ENCODE measurements at places on chromosomes 16 and 17.

DNA sequence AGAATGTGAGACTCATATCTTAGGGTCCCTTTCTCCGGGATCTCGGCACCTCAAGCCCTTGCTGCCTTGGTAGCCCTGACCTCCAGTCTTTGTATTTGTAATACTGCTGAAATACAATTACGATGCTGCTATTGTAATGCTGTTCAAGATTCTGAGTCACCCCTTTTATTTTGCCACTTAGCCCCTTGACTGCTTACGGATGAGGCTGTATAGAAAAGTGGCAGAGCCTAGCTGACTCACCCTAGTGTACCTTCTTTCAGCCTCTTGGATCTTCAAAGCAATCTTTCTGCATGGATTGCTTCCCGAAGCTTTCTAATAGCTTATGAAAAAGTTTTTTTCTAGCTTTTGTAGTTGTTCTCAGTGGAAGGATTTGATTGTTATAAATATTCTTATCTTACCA is 187.9 kb downstream of the KCNJ2 start:
- no peak for DNase-seq

GRCh38 chr17:38892083-38892482 is 22.2 kb downstream of the LASP1 start:
- no peak for DNase-seq

- DNase-seq, result no peak
Observed at GRCh38 chr16:87053016-87053982, 263.9 kb downstream of the C16orf95 start.

DNA sequence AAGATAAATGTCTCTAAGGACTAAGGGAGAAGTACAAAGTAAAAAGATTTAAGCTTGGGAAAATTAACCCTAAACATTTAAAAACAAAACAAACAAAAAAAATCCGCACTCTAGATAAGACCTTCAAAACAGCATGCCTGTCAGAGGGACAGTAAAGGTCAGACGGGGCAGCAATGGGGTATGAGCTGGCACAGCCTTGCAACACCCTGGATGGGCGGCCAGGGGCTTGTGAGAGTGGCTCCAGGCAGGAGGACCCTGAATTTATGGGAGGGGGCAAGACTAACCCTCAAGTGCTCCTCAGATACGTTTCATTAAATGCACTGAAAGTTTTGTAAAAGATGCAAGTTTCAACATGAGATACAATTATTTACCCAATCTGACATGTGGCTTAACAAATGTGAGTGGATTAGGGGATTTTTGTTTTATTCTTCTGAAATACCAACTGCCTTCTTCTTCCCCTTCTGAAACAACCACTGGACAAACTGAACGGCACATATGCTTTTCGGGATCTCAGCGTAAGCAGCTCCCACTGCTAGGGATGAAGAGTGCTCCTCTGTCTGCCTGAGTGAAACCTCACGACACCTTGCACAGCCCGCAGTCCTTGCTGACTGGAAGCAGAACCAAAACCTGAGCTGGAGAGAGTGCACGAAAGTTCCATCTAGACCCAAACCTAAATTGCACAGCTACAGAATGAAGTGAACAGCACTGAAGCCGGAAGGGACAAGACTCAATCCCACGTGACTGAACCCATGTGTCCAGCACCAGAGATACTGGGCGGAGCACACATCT is 128.4 kb downstream of the ANKRD11 start:
- DNase-seq, result no peak

- DNase-seq, result no peak
Observed at GRCh38 chr16:27387724-27388123, 14.2 kb upstream of the IL21R start.

DNA sequence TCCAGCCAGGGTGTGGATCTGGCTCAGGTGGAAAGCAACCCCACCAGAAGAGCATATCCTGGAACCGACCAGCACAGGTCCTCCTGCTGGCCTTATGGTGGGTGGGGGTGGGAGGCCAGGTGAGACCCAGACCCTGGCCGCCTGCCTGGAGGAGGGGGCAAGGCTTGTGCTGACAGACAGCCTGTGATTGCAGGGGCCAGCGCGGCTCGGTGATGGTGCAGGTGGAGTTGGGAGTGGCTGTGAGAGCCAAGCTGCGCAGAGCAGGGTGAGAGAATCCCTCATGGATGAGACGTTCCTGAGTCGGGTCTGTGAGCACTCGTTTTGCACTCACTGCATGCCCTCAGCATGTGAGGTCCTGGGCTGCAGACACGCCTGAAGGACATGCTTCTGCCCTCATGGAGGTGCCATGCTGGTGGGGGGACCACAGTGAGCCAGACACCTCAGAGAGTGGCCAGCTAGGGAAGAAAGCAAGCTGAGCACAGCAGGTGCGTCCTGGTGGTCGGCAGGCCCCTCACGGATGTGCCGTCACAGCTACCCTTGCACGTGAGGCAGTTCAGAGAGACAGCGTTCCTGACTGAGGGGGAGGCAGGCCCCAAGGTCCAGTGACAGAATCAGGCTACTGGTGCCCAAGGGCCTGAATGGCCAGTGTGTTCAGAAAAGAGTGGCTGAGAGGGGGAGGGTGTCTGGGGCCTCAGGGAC is 3.8 kb upstream of the KCNJ12 start:
- DNase-seq, result no peak

GRCh38 chr17:1058423-1059130 is 61.6 kb downstream of the TIMM22 start:
- no peak for DNase-seq

All from NCI-H1436 treated with DMSO at 0.1 percent for 48 hours (cell line).